Activated T-cell treated with anti-CD3 and anti-CD28 coated beads, Interleukin-2, amount 50 U/mL, for 72 hours (primary cell): ENCODE measurements at places on chromosomes 2 and 18. TPM values are rescaled to one million over a fixed set of nuclear protein-coding genes. Genes with fewer than 3 reads are reported as not detected.

ALPI gene
- total RNA-seq, result not detected

MC2R gene
- total RNA-seq, result not detected

DNA sequence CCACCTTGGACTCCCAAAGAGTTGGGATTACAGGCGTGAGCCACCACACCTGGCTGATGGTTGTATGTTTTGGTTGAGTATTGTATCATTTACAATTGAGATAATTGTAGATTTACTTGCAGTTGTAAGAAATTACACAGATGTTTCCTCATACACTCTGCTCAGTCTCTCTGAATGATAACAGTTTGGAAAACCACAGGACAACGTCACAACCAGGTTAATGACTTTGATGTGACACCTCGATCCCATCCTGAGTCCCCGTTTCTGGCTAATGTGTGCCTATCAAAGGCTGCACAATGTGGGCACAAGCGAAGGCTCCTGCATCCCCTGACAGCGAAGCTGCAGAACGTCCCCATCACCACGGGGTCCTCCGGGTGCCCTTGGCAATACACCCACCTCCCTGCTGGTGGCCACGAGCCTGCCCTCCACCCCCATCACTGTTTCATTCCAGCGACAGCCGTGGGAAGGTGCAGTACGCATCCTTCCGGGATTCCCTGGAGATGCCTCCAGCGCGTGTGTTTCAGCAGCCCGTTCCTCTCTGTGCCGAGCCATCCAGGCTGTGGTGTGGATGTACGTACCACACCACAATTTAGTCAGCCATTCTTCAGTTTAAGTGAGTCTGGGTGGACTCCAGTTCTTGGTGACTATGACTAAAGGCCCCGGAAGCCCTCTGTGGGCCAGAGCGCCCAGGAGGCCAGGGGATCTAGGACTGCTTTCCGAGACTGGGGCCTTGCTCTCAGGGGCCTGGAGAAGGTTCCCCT lies 4.3 kb upstream of the PDCD1 start:
- peak; percentile 57 for DNase-seq

DNA sequence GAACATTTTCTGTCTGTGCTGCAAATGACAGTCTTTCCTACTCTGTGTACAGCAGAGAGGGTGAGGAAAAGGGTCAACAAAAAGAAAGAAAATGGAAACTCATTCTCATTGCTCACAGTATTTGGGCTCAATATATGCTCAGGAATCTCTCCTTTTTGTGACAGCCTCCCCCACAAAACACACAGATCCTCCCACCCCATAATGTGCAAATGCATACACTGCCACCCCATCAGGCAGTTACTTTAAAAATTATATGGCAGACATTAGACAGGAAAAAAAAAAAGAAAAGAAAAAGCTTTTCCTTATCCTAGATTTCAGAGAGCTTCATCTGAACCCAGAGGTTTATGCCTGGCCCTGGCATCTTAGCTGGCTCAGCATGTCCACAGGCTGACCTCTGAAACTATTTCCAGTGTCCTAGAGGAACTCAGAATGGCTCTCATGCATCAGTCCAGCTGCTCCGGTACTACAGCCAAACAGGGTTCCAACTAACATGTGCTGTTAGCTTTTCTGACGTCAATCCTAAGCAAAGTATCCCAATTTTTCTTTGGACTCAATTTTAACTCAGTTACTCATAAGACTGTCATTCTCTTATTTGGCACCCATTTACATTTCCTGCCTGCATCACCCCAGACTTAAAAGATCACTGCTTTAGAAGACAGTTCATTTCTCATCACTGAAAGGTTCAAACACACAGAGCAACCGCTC lies 105.9 kb downstream of the RBMS1 start:
- no peak for DNase-seq

- peak; percentile 61 for DNase-seq
Measured at GRCh38 chr18:48540251-48541025, 1.6 kb downstream of the CTIF start.

DNA sequence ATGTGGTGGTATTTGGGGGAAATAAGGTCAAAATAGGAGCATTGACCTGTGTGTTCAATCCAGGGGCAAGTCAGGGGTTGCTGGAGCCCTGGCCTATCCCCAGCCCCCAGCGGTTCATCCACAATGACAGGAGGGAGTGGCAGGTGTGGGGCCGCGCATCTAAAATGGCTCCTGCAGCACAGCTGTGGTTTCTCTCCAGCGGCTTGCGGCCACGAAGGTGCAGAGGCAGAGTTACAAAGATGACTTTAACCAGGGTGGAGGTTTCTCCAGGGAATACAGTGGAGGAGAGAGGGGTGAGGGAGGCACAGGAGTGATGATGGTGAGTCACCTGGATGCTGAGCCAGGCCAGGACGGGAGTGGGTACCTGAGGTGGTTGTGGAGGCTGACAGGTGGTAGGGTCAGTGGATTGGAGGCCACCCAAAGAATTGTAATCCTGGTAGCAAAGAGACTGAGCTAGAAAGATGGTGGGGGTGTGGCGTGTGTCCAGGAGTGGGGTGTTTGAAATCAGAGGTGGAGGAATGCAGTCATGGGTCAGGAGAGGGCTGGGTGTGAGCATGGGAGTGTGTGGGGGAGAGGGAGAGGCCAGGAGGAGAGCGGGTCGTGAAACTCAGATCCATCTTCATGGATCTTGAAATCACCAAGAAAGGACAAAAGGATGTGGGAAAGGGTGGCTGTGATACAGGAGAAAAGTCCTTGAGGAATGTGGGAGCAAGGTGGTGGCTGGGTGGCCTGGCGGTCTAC lies 83.2 kb downstream of the CTIF start:
- no peak for DNase-seq

DNA sequence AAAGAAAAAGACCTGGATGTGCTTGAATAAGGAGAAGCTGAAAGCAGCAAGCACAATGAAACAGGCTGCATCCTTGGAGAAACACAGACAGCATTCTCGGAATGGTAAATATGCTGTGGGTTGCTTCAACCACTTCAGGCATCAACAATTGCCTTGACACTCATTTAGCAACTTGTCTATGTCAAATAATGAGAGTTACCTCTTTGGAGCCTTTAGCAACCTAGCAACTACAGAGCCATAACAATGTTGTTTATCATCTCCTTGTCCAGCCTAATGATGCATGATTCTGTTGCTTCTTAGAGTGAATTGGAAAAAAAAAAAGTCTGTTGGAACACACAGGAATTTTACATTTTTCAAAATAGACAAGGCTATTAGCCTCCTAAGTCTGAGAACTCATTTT lies 410.6 kb downstream of the PIK3C3 start:
- DNase-seq, result no peak

DNA sequence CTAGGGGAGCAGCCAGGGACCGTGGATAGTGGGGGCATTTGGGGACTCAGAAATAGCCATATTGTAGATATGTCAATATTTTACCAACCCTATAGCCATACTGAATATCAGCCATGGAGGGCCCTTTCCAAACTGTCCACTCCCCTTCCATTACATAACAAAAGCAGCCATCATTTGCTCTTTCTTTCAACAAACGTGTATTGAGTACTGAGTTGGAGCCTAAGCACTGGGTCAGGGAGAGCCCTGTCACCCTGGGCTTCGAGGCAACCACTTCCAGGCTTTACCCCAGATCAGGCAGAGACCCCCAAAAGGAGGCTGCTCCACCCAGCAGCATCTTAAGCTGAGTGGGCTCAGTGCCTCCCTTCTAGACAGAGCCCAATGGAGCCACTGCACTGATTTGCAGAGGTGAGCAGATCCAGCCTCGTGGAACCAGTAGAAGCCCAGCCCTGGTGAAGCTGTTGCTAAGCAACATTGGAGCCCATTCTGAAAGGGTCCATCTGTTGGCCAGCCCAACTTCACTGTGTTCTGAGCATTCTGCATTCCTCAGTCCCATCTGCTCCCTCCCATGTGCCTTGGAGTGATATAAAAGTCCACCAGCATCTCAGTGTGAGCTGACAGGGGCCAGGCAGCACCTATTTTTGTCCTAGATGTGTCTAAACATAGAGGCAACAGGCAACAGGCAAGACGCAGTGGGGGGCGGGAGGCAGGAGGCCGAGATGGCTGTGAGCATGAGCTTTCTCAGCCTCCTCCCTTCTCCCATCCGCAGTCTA lies 112.1 kb downstream of the PLB1 start:
- no peak for DNase-seq

DNA sequence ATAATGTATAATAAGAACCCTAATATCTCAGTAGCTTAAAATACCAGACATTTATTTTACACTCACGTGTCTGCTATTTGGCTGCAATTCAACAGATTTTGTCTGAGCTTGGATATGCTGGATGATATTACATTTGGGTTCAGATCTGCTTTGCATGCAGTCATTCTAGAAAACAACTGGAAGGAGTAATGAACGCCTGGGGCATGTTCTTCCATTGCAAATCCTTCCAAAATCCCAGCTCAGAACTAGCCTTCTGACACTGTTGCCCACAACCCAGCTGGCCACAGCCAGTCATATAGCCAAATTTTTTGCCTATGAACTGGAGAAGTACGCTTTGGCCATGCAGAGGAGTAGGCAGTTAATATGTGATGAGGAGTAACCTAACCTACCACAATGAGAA lies 597.8 kb upstream of the VRK2 start:
- DNase-seq, result no peak

- DNase-seq, result no peak
Measured at GRCh38 chr2:190822043-190822442, 58.6 kb upstream of the GLS start.

DNA sequence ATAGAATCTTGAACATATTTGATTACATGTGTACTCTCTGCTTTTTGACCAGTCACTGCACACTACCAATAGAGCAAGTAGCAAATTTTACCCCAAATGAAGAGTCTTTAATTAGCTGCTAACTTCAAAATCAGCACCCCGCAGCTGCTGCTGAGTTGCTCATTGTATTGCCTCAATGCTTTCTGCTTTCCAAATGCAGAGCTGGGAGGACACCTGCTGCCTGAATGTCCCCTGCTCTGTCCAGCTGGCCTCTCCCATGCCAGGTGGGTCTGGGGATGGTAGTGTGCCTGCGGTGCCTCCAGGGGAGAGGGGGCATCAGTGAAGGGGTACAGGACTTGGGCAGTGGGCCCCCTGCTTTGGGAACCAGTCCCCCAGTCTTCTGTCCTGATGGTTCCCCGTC lies 184.8 kb downstream of the PRKCE start:
- DNase-seq, result no peak

ABCG8 gene
- not detected for total RNA-seq

DNA sequence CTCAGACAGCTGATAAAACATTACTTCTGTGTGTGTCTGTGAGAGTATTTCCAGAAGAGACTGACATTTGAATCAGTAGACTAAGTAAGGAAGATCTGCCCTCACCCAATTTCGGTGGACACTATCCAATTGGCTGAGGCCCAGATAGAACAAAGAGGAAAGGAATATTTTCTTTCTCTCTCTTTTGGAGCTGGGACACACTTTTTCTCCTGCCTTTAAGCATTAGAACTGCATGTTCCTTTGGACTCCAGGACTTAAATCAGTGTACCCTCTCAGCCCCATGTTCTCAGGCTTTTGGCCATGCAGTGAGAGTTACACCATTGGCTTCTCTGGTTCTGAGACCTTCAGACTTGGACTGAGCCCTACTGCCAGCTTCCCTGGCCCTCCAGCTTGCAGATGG lies 3.3 kb upstream of the SRBD1 start:
- DNase-seq, result no peak

- DNase-seq, result no peak
Measured at GRCh38 chr2:11154016-11154922, 998 bp upstream of the SLC66A3 start.

DNA sequence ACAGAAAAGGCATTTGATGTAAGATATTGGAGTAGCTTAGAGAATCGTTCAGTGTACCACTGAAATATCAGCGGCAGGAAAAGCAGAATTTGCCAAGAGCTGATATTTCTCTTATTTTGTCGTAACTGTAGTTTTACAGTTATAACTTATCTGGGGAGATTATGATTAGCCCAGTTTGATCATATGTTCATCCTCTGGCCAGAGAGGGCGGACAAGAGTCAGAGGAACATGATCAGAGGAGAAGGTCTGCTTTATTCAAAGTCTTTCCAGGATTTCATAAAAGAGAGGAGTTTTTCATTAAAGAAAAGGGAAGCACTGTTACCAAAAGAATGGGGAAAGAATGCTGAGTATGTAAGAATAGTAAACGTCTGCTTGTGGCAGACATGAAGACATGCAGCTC lies 1655.6 kb downstream of the DPP10 start:
- no peak for DNase-seq

CLEC4F gene
- total RNA-seq, result not detected

DNA sequence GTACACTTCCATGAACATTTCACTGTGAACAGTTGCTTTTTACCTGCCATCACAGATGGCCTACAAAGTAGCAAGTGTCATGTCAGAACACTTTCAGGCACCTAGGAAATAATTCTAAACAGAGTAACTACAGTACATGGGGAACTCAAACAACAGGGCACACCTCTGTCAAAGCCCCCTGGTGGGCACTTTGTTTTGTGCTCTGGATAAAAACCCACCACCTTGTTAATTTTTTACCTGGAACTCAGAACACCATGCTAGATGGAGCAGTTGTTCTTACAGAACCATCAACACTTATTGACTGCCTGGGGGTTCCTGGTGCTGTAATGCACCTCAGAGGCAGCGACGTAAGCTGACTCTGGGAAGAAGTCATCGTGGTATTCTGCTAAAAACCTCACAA lies 2.3 kb downstream of the MSL3B start:
- no peak for DNase-seq

- no peak for DNase-seq
Measured at GRCh38 chr18:13573750-13574149, 152.6 kb downstream of the FAM210A start.

- no peak for DNase-seq
Measured at GRCh38 chr2:124879640-124880039, 854.6 kb downstream of the CNTNAP5 start.

DNA sequence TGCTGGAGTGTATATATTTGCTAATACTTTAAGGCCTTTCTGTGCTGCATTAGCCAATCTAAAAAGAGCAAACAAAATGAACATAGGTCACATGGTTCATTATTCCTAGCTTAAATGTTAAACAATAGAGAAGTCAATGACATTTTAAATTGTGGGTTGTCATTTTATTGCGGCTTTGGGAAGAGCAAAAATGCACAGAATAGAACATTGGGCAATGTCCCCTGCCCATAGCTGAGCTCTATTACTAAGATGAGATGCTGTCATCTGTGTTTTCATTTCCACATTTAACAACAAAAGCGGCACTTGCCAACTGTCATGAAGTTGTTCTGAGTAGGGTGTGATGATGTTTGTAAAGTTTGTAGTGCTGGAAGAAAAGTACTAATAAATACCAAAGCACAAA lies 3.2 kb upstream of the VAPA start:
- no peak for DNase-seq

RGPD3 gene
- total RNA-seq, result 0.25 TPM

DNA sequence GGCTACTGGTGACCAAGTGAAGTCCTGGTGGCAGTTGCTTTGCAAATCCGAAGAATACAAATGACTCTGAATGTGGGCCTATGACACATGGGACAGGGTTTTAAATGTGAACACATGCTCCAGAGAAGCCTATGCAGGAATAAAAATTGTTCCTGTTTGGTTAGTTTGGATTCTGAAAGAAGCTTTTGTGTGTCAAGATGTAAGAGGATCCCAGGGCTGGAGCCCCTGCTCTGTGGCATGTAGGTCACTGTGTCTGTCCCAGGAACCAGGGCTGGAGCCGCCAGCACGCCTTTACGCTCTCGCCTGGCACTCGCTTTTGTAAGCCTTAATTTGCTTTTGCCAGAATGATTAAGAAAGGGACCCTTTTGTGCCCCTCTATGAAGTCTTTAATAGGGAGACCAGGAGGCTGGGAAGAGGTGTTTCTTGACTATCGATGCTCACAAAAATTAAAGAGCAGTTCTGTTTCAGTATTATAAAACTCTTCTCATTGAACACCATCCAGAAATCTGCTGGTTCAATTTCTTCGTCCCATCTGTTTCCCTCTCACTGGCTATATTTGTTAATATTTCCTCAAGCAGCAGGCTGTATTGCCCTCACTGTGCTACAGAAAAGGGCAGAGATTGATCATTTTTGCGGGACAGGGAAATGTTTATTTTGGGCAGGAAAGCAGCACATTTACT lies 532.7 kb upstream of the POU3F3 start:
- DNase-seq, result no peak
